ENCODE measurements at places on chromosomes 6 and 20.

DNA sequence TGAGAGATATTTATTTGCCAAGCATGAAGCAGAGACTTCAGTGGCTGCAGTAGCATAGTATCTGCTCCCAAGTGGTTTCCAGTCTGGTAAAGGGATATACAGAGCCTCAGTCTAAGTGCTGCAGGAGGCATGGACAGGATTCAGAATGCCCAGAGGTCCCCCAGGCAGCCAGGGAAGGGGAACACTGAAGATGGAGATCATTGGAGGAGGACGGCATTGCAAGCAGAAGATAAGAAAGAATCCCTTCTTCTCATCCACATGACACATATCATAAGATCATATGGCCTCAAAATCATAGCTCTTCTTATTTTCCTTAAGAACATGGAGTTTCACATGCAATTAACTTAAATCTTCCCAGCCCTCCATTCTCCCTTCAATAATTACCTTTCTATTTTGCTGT is 136.1 kb downstream of the KCNQ5 start:
- DNase-seq, result no peak

DNA sequence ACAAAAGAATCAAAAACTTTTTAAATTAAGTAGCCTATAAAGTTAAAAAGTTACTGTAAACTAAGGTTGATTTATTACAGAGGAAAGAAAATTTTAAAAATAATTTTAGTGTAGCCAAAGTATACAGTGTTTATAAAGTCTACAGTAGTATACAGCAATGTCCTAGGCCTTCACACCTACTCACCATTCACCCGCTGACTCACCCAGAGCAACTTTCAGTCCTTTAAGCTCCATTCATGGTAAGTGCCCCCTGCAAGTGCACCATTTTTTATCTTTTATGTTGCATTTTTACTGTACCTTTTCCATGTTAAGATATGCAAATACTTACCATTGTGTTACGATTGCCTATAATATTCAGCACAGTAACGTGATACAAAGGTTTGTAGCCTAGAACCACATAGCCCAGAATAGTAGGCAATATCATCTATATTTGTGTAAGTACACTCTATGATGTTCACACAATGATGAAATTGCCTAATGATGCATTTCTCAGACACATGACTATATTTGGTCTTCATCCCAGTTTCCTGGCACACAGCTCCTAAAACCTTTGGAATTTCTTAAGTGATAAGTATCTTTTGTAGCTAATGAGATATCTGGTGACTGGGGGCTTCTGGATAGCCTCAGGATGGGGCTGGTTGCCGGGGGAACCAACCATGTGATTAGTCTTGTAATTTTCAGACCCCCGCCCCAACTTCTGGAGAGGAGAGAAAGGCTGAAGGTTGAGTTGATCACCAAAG is 111.0 kb downstream of the MRPL14 start:
- DNase-seq, result peak; percentile 69

DNA sequence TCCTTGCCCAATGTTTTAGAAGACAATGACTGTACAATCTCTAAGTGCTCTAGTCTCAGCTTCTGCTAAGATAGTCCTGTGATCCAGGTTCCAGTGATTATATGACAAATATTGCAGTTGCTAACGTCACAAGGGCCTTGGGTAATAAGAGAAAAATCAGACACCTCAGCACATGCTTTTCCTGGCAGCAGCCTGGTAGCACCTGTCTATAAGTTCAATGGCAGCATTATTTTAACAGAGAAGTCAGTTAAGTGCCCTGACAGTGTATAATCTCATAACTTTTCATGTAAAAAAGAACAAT is 121.3 kb upstream of the BCLAF1 start:
- no peak for DNase-seq

DNA sequence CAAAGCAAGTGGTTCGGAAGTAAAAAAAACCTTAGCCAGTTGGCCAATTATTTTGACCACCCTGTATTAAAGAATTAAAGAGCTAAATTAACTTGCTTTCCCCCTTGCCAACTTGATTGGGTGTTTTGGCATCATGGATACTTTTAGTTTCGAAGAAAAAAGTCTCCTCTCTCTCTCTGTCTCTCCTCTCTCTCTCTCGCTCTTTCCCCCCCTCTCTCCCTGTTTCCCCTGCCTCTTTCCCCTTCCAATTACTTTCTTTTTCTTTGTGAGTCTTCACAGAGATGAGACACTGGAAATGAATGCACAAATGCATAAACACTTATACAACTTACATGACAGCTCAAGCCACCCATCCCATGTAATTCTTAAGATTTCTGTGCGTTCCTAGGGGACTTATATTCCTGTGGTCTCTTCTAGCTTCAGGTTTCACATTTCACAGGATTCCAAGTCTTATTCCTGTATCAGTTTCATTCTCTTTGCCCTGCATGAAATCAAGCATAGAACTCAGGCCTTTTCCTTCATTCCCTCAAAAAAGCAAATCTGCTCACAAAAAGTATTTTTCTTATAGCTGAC is 32.9 kb upstream of the EYA4 start:
- DNase-seq, result peak; percentile 57

- no peak for DNase-seq
Observed at GRCh38 chr6:53869964-53870363, 75.2 kb downstream of the LRRC1 start.

- DNase-seq, result no peak
Observed at GRCh38 chr20:58277578-58278472, 31.7 kb upstream of the RAB22A start.

DNA sequence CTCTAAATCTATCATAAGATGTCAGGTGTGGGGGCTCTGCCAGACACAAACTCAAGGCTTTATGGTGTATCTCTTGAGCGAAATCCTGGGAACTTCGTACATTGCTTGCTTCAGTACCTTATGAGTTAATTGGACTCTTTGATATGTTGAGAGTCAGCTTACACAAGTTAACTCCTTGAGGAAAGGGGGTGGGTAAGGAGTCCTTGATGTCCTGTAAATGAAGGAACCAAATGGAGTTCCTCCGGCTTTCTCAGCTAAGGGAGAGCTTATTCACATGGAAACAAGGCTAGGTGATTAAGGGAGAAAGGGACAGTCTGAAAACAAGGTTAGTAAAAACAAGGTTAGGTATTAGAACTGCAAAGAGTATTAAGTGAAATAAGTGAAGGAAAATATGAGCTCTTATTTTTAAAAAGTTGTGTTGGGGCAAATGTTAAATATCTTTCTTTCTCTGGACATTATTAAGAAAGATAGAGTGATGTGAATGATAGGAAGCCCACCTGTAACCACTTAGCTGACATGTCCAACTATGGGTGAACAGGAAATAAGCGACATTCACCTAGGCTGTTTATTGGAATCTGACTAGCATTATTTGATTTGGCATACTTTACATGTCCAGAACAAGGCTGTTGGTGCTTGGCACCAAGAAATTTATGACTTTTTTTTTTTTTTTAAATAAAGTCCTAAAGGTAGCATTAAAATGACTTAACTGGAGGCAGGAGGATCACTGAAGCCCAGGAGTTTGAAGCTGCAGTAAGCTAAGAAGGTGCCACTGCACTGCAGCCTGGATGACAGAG is 26.5 kb downstream of the GTF2H5 start:
- no peak for DNase-seq

Measured in fibroblast of gingiva (primary cell).